ENCODE measurements at places on chromosomes 13 and 19. TPM values are rescaled to one million over a fixed set of nuclear protein-coding genes. Genes with fewer than 3 reads are reported as not detected.

The SLC6A16 gene
- 6.2 TPM for total RNA-seq

The FCHO1 gene
- 34.5 TPM for total RNA-seq

The PODNL1 gene
- 0.51 TPM for total RNA-seq

GRCh38 chr13:111398715-111399299 lies 78.4 kb downstream of the TEX29 start:
- H3K4me1 ChIP-seq = no peaks in the 10 kb centered on the region
- H3K4me3 ChIP-seq = no peak overlapping the region
- no peaks in the 10 kb centered on the region for H3K36me3 ChIP-seq
- peaks cover under 1% of the 10 kb centered on the region for H3K27me3 ChIP-seq
- no peak overlapping the region for H3K27ac ChIP-seq

GRCh38 chr13:99176309-99177276 lies 24.1 kb upstream of the UBAC2 start:
- peak; percentile 90 for DNase-seq
- no peak overlapping the region for H3K27ac ChIP-seq
- H3K4me3 ChIP-seq = no peak overlapping the region
- no peaks in the 10 kb centered on the region for H3K36me3 ChIP-seq
- H3K27me3 ChIP-seq = no peaks in the 10 kb centered on the region

DNA sequence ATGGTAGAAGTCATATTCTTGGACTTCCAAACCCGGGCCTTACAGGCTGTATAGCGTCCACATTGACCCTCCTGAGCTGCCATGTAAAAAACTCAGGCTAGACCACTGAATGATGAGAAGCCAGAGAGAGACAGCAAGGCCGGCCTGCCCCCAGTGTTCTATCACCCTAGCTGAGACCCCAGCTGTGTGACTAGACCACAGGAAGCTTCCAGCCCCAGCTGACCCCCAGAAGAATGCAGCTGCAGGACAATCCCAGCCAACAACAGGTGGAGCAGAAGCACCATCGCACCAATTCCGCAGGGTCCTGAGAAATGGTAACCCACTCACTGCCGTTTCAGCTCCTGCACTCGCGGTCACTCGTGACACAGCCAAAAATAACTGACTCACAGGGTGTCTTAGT lies 2.9 kb upstream of the ATP11A start:
- DNase-seq = no peak
- no peaks in the 10 kb centered on the region for H3K27me3 ChIP-seq
- no peaks in the 10 kb centered on the region for H3K36me3 ChIP-seq
- H3K27ac ChIP-seq = no peak overlapping the region
- H3K4me3 ChIP-seq = no peak overlapping the region
- peaks cover 14% of the 10 kb centered on the region for H3K4me1 ChIP-seq

- no peak overlapping the region for H3K27ac ChIP-seq
- no peak overlapping the region for H3K4me3 ChIP-seq
- H3K27me3 ChIP-seq = peaks cover 40% of the 10 kb centered on the region
- no peaks in the 10 kb centered on the region for H3K4me1 ChIP-seq
- no peaks in the 10 kb centered on the region for H3K36me3 ChIP-seq
- no peak for DNase-seq
Observed at GRCh38 chr19:42695811-42696503, 44.3 kb downstream of the PSG3 start.

- no peak overlapping the region for H3K27ac ChIP-seq
- H3K4me3 ChIP-seq = peak overlapping the region; percentile 2
- DNase-seq = no peak
- H3K27me3 ChIP-seq = peaks cover 10% of the 10 kb centered on the region
- H3K36me3 ChIP-seq = no peaks in the 10 kb centered on the region
Observed at GRCh38 chr19:34904664-34905527, 21.8 kb upstream of the ZNF30 start.

GRCh38 chr19:45424191-45425058 lies 708 bp upstream of the ERCC1 start:
- H3K4me1 ChIP-seq = peaks cover 33% of the 10 kb centered on the region
- H3K4me3 ChIP-seq = peak overlapping the region; percentile 69
- H3K36me3 ChIP-seq = peaks cover 8% of the 10 kb centered on the region
- peak overlapping the region; percentile 95 for H3K27ac ChIP-seq

All from spleen (tissue), 13 donors.